Stimulated activated CD8-positive, alpha-beta memory T cell treated with anti-CD3 and anti-CD28 coated beads, Interleukin-4, amount 100 ng/mL, for 4 hours (primary cell): ENCODE measurements at places on chromosomes 11 and 22.

- no peak for DNase-seq
Observed at GRCh38 chr11:62401811-62402210, 17.0 kb upstream of the SCGB1A1 start.

GRCh38 chr11:17695454-17696441, 23.6 kb upstream of the MYOD1 start:
- no peak for DNase-seq

DNA sequence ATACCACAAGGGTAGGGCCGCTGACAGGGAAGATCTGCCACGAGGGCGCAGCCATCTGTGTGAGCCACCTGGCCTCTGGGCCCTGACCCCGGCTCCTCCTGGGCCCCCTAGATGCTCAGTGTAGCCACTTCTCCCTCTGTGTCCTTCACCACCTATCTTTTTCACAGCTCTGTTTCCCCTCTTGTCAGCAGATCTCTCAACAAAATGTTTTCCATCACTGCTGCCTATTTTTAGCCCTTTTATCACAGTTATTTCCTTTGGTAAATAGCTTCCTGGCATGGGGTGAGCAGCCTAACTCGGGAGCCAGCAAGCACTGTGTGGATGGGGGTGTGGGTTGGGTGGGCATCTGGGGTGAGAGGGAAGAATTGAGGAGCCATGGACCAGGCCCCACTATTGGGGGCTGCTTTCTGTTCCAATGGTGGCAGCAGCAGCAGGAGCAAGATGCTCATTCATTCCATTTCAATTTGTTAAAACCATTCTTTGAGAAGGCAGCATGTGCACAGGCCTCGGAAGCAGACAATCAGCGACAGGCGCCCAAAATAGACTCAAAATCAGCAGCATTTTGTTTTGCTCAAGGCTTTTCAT, 135.2 kb upstream of the NAV2 start:
- DNase-seq: no peak

GRCh38 chr11:94150704-94151685, 22.4 kb downstream of the PANX1 start:
- no peak for DNase-seq

- DNase-seq: no peak
Observed at GRCh38 chr11:125995313-125995712, 49.5 kb downstream of the VSIG10L2 start.

DNA sequence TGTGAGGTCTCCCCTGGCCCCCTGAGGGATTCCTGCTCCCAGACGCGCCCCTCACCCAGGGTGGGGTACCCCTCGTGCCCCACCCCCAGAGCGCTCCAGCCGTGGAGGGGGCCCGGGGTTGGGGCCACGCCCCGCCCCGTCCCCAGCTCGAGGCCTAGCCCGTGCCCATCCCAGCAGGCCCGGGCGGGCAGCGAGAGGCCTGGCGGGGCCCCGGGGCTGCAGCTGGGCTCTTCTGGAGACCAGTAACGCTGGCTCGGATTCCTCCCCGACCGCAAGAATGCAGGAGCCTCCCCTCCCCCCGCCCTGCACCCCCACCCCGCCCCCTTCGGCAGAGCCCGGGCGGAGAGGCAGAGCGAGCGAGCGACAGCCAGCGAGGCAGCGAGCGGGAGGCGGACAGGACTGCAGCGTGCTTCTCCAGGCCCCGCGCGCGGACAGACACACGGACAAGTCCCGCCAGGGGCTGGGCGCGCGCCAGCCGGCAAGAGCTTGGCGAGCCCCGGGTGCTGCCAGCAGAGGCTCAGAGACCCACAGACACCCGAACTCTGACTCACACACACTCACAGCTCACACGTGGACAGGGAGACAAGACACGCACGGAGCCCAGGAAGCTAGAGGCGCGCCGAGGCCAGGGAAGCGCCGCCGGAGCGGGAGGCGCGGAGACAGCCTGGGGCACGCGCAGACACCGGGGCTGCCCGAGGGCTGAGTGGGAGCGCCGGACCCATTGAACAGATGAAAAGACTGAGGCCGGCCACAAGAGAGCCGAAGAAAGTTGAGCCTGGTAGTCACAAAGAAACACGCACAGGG, 15.2 kb downstream of the BCL9L start:
- DNase-seq: no peak

GRCh38 chr11:128734103-128734831, 40.4 kb downstream of the FLI1 start:
- no peak for DNase-seq

GRCh38 chr11:83004746-83005556, 66.7 kb downstream of the RAB30 start:
- no peak for DNase-seq

DNA sequence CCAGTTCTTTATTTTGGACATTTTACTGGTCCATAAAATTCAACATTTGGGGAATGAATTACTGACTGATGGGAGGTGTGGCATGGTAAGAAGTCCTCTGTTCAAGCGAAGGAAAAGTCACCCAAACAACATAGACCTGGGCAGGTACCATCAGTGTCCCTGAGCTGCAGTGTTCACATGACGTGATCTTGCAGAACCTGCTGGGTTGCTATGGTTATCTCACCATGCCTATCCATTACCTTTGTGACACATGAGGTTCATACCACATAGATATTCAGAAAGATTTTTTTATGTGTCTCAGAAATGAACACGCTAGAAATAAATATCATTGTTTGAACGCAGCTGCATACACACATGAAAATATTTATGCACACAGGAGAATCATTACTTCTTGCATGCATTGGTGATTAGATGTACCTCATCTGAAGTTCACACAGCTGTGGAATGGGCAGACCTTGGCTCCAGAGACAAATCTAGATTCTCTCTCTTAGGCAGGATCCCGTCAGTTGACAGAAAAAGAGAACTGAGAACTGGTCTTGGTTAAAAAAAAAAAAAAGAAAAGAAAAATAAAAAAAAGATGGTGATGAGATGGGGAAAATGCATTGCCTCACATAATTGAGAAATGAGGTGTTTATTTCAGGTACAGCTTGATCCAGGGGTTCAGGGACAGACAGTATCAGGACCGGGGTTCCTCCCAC, 21.4 kb upstream of the RCN1 start:
- no peak for DNase-seq

GRCh38 chr22:20991252-20992055, 9.4 kb downstream of the LZTR1 start:
- DNase-seq: no peak

DNA sequence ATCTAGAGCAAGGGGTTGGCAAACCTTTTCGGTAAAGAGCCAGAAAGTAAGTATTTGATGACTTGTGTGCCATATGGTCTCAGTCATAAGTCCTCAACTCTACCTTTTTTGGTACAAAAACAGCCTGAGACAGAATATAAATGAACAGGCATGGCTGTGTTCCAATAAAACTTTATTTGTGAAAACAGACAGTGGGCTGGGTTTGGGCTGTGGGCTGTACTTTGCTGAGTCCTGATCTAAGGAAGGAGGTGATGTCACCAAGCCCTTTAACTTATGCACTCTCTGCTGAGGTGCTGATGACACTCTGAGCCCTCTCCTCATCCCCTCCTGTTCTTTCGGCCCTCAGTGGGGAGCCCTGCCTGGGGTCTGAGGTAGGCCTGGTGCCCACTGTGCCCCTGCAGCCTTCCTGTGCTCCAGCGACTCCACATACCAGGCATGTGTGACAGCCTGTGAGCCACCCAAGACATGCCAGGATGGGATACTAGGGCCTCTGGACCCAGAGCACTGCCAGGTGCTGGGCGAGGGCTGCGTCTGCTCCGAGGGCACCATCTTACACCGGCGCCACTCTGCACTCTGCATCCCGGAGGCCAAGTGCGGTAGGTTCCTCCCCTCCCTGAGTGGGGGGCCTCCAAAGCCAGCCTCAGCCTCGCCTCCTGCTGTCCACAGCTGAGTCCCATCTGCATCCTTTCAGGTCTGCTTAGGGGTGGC, 85.9 kb upstream of the MYOD1 start:
- no peak for DNase-seq

- DNase-seq: no peak
Observed at GRCh38 chr11:67542971-67543370, 19.7 kb upstream of the CABP2 start.

- DNase-seq: no peak
Observed at GRCh38 chr11:39221550-39222138, 2237.8 kb downstream of the LRRC4C start.

- DNase-seq: no peak
Observed at GRCh38 chr22:22893891-22894739, 6.5 kb downstream of the IGLL5 start.

GRCh38 chr11:8822469-8822868, 88.5 kb upstream of the AKIP1 start:
- DNase-seq: no peak

DNA sequence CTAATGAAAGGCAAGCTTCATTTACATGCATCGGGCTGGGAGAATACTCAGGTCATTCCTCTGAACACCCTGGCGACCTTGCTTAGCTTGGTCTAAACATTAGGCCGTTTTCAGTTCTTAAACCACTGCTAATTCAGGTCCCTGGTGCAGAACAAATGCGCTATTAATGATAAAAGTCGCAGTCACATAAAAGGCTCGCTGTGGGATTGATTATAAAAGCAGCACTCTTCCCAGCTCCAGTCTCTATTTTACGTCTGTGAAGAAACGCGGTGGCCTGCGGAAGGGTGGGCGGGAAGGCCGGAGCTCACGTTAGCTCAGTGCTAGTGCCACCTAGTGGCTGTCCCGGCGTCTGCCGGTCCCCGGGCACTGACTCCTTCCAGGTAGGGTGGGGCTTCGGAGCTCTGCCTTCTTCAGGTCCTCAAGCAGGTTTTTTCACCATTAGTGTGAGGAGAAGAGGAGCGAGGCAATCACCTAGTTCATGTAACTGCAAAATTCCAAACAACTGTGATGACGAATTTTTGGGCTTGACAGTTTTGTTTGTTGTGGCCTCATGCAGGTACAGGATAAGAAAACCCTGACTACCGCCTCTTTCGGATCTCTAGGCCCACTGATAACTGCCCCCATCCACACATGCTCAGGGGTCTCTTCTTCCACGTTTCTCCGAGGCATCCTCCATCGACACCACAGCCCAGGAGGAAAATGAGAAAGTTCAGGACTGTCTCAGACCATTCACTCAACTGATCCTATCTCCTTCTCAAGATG, 66.5 kb upstream of the CLMP start:
- peak; percentile 30 for DNase-seq

DNA sequence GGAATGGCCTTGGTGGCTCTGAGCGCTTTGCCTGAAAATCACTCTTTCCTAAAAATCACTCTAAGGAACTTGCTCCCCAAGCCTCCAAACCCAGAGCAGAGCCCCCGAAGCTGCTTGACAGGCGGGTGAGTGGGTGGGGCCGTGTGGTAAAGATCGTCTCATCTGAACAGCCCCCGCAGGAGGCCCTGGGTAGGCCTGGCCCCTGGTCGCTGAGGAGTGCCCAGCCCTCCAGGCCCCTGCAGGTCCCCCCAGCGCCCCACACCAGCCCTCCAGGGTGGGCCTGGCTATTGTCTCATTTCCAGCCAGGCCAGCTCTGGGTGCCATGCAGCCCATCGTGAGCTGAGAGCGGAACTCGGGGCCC, 17.2 kb upstream of the PIM3 start:
- no peak for DNase-seq
